Right renal cortex interstitium (tissue), 3 donors: ENCODE measurements at places on chromosomes 4 and X. TPM values are rescaled to one million over a fixed set of nuclear protein-coding genes. Genes with fewer than 3 reads are reported as not detected.

DNA sequence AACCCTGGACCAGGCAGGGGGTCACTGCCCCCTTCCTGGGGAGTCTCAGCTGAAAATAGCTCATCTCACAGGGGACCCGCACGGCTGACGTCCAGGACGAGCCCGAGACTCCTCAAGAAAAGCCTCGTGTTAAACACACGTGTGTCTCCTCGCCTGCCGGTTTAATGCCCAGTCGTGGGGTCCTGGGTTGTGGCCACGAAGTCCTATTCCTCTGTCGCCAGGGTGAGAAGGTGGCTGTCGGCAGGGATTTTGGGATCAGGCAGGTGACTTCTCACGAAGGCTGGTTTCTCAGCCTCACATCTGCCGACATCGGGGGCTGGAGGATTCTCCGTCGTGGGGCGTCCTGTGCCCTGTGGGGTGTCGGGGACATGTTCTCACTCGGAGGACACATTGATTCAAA, 44.3 kb upstream of the PPP2R3B start:
- DNase-seq = no peak

DNA sequence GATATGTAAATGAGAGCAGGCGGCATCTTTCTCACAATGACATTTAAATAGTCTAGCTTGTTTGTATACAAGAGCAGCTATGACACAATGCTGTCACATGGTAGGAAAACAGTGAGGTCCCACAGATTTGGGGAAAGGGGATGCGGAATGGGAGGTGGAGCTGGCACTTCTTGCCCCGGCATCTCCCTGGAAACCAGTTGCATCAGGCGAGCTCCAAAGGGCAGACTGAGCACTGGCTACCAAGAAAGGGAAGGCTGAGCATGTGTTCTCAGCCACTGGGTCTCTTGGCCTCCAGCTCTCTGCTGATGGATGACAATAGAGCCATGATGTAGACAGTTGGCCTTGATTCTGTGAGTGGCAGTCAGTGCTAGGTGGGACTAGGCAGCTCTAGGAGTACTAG, 109.0 kb downstream of the UCHL1 start:
- no peak for DNase-seq

Gene DCAF8L2
- polyA plus RNA-seq = not detected

GRCh38 chrX:148938348-148938747, 437.9 kb downstream of the AFF2 start:
- no peak for DNase-seq

DNA sequence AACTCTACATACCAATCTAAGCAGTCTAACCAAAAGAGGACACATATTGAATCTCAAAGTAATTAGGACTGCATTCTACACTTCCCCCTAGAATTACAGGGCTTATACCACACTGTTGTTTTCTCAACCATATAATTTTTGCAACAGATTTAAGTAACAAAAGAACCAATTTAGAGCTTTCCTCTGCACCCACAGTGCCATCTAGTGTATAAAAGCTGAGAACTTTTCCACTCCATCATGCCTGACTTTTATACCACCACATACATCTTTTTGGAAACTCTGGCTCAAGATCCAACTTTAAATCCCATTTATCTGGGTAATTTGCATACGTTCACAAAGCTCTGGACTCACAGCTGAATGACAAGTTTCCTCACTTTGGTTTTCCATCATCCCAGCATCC, 99.5 kb downstream of the EFHC2 start:
- DNase-seq = peak; percentile 7

- no peak for DNase-seq
Measured at GRCh38 chr4:159143687-159144086, 40.8 kb downstream of the RAPGEF2 start.

DNA sequence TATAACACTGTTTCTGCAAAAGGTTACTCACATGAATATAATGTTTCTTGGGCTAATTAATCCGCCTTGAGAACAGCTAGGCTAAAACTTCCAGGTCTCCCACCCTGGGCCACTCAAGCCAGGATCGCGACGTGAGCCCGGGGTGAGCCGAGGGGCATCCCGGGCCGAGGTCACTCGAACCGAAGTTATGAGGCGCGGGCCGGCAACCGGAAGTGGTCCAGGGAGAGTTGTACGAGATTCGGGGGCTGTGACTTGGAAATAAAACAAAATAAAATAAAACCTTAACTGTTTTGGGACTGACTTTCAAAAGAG, 317 bp downstream of the CMC4 start:
- DNase-seq = no peak

GRCh38 chr4:22071749-22072148, 123.2 kb upstream of the KCNIP4 start:
- DNase-seq = no peak

GRCh38 chrX:49754233-49754857, 58.6 kb upstream of the PAGE1 start:
- DNase-seq = no peak

DNA sequence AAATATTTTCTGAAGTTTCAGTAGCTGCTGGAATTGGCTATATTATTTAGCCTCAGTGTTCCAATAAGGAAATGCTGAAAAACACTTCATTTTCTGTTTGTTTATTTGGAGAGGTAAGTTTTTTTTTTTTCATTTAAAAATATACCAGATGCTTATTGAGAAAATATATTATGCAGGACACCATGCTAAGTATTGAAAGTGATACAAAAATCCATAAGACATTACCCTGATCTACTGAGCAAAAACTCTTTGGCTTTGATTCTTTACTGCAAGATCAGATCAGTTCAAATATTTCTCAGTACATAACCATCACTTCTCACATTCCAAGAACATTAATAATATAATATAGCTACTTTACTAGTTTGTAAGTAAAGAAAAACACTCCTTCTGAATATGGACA, 123.4 kb upstream of the PACRGL start:
- DNase-seq = no peak

Gene IL9R
- polyA plus RNA-seq = not detected

Gene MAPK10
- polyA plus RNA-seq = 55.2 TPM

GRCh38 chr4:169659716-169660670, 39.6 kb downstream of the CLCN3 start:
- peak; percentile 79 for DNase-seq

- peak; percentile 92 for DNase-seq
Measured at GRCh38 chr4:89056953-89057398, at the start of gene FAM13A. FAM13A (minus strand) TSS chr4:89057185; CDS start chr4:89056964, 221 bp downstream.

Gene ETDA
- polyA plus RNA-seq = not detected

DNA sequence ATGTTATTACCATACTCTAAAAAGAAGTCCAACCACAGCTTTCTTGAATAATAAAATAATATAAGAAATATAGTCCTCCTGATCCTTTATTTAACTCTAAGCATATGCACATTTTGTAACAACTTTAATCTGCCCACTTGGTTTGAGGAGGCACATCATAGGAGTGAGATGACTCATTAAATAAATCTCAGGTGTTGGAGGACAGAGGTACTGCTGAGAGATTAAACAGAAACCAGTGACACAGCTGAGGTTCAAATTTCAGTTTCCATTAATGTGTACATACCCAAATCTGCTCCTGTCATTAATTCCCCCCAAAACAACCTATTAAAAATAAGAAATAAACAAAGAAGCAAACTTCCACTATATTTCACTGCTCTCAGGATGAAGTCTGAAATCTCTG, 211.0 kb downstream of the KCTD8 start:
- no peak for DNase-seq

DNA sequence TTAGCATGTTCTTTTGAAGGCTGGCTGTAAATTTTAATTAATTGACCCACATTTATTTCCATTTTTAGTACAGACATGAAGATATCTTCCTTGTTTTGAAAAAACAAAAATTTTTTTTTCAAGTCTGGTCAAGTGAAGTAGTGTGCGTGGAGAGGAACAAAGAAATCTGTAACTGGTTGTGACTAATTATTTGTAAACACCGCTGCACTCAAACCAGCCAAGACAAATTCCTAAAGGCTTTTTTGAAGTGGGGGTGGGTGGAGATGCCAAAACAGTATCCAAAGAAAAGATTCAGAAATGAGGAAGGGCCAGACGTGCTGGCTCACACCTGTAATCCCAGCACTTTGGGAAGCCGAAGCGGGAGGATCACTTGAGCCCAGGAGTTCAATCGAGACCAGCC, 88.3 kb downstream of the SHROOM2 start:
- DNase-seq = no peak

GRCh38 chr4:176793060-176793605, 411 bp upstream of the VEGFC start:
- no peak for DNase-seq
